ENCODE measurements at places on chromosomes 6 and 20.

- no peak for DNase-seq
These were observed 157.4 kb downstream of the TRIM27 start for GRCh38 chr6:28766426-28766825.

DNA sequence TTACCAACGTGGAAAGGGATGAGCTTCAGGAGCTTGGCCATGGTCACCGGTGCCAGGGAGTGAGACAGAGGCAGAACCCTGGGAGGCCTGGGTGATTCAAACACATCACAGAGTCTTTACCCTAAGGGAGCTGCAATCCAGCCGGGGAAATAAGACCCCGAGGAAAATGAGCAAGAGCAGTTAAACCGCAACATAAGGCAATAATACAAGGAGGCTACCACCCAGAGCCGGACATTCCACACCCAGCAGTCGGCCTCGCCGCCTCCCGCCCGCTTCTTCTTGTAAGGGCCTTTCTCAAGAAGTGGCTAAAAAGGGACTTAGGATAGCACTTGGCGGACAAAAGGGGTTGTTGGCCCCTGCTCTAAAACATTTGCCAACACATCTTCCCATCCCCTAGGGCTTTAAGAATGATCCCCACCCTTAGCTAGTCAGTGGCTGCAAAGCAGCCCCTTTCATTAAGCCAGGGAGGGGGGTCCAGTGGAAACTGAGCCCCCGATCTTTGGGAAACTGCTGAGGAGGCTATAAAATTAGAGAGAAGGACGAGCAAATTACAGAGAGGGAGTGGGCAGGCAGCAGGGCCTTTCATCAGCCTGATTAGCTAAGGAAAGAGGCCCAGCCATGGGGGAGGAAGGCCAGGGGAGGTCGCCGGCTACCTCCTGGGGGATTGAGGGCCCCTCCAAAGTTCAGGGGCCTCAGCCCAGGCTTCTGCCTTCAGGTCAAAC lies 34.3 kb downstream of the SNX5 start:
- no peak for DNase-seq

DNA sequence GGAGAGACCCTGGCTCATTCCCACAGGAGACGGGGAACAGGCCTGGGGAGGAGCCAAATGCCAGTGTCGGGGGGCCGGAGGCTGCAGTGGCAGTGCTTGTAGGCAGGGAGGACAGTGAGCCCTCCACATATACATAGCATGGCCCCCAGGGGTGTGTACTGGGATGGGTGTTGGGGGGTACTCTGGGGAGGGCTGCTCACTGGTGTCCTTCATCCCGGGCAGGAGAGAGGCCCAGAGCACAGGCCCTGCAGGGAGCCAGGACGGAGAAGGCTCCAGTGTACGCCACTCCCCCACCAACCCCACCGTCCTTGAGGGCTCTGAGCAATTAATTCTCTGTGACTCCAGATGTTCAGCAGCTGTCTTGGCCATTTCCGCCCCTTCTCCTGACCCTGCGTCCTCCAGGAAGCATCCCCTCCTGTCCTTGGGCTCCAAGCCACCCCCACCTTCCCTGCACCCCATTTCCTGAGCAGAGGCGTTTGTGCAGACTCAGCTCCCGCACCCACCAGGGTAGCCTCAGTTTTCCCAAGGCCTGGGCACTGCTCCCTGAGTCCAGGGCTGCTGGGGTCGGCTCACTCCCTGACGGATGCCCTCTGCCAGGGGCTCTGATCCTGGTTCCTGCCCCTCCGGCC lies 3.4 kb upstream of the ABHD16B start:
- DNase-seq = no peak

GRCh38 chr20:58746620-58747019 lies 54.0 kb downstream of the NPEPL1 start:
- DNase-seq = no peak

DNA sequence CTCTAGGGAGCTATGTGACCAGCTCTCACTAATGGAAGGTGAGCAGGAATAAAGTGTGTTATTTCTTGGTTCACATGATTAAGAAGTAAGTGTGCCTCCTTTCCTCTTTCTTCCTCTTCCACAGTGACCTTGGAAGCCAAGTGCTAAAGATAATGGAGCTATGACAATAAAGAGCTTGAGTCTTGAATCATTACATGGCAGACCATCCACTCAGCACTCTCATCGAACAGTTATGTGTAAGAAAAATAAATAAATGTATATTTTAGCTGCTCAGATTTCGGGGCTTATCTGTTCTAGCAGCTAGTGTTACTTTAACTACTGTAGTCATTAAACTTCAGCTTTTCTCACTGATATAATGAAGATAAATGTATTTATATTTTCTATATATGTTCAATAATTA lies 72.9 kb downstream of the HDGFL1 start:
- DNase-seq = no peak

GRCh38 chr6:41077536-41077935 lies 4.8 kb downstream of the NFYA start:
- DNase-seq = no peak

DNA sequence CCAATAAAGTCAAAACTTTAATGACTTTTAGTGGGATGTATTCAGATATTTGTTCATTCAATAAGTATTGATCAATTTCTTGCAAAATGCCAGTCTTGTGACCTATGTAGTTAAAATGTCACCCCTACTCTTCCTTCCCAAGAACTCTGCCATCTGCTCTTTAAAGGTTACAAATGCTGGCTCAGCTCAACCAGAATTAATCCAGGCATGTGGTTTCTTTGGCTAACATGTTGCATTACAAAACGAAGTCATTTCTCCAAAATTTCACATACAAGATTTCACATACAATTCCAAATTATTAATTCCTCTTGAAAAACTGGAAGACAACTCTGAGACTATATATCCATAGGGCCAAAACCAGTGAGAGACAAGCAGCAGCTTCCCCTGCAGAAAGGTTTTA lies 395.7 kb downstream of the PRKN start:
- no peak for DNase-seq
